Spinal cord (tissue), 10 donors: ENCODE measurements at places on chromosomes 4 and X.

- DNase-seq, result no peak
Observed at GRCh38 chr4:122246551-122246950, 94.4 kb downstream of the BLTP1 start.

- DNase-seq, result no peak
Observed at GRCh38 chr4:14877246-14878225, 124.7 kb upstream of the CPEB2 start.

GRCh38 chr4:117874216-117874615 lies 160.1 kb upstream of the NDST3 start:
- no peak for DNase-seq

GRCh38 chrX:30364229-30364628 lies 55.0 kb upstream of the NR0B1 start:
- no peak for DNase-seq

DNA sequence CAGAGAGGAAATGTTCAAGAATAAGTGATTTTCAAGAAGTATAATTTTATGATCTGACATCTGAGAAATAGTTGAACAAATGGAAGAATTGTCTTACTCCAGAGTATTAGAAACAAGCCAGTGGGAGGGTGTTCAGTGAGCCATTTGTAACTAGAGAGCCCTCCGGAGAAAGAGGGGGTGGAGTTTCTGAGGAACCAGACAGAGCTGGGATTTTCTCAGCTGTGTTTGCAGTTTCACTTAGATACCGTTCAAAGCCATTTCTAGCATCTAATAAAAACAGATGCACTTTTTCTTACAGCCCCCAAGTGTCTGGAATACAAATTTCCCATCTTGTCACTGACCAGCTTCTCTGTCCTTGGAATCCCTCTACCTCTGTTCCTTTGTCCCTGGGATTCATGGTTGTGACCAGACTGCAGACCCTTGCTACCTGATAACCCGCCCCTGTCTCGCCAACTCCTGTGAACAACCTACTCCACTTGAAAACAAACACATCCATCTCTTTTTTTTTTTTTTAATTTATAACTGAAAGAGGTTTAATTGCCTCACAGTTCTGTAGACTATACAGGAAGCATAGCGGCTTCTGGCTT lies 132.8 kb upstream of the KLF3 start:
- DNase-seq, result peak; percentile 4

GRCh38 chr4:140249351-140249750 lies 95.4 kb upstream of the MAML3 start:
- peak; percentile 54 for DNase-seq

- no peak for DNase-seq
Observed at GRCh38 chr4:121824950-121825349, 1.3 kb upstream of the CCNA2 start.

DNA sequence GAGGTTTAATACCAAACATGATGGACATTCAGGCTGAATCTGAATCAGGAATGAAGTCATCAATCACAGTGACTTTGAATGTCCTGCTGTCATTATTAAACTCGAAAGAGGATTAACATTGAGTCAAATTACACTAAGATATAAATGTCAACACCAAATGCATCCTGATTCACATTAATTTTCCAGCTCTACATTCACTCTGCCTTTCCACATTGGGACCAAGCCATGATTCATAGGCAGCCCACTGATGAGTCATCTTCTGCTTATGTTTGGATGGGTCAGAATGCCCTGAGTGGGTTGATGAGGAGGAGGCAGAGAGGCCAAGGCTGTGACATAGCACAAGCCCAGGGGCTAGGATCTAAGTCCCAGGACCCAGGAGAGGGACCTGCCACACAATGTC lies 247.6 kb upstream of the RPS6KA3 start:
- no peak for DNase-seq

GRCh38 chr4:67470871-67471270 lies 74.4 kb downstream of the CENPC start:
- no peak for DNase-seq

GRCh38 chr4:147707892-147708672 lies 23.8 kb upstream of the ARHGAP10 start:
- DNase-seq, result peak; percentile 7

- DNase-seq, result no peak
Observed at GRCh38 chr4:87100168-87100567, 120.2 kb downstream of the KLHL8 start.

DNA sequence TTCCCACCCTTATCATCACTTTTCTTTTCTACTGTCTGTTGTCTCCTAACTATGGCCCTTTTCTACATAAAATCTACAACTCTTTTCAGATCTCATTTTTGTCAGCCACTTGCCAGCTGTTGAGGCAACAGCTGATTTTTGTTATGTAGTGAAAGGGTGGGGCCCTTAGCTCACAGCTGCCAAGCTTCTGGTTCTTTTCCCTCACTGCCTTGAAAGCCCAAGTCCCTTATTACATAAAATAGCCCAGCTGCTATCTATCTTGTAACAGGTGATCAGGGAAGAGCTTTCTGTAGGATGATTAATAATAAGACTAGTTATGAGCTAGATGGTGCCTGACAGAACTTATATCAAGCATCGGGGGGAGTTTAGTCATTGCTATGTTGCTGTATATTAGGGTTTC lies 45.9 kb downstream of the ADGRL3 start:
- peak; percentile 30 for DNase-seq

- no peak for DNase-seq
Observed at GRCh38 chr4:185137233-185137925, 5.7 kb upstream of the SLC25A4 start.

GRCh38 chrX:40174001-40174853 lies 76.5 kb upstream of the BCOR start:
- DNase-seq, result peak; percentile 59

DNA sequence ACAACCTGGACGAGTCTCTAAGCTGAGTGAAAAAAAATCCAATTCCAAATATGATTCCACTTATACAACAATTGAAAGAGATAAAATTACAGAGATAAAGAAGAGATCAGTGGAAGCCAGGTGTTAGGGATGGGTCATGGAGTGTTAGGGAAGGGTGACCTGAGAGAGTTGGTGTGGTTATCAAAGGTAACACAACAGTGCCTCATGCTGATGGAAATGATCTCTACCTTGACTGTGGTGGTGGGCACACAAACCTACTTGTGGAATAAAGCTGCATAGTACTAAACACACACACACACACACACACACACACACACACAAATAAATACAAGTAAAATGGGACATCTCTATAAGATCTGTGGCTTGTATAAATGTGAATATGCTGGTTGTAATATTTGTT lies 26.0 kb downstream of the BEND2 start:
- DNase-seq, result no peak

DNA sequence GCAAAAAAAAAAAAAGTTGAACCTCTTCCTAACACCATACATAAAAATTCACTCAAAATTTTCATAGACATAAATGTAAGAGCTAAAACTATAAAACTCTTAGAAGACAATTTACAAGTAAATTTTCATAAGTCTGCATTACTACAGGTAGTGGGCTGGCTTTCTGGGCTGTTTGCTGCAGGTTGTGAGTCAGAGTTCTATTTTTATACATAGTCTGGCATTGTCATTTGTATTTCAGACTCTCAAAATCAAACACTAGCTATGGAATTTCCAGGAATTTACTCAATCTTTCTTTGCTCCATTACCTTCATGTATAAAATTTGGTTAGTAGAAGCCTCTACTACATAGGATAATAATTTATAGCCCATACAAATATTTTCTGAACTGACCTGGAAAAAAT lies 227.2 kb downstream of the COX18 start:
- no peak for DNase-seq

GRCh38 chrX:48864210-48864609 lies 28.8 kb upstream of the PCSK1N start:
- no peak for DNase-seq

DNA sequence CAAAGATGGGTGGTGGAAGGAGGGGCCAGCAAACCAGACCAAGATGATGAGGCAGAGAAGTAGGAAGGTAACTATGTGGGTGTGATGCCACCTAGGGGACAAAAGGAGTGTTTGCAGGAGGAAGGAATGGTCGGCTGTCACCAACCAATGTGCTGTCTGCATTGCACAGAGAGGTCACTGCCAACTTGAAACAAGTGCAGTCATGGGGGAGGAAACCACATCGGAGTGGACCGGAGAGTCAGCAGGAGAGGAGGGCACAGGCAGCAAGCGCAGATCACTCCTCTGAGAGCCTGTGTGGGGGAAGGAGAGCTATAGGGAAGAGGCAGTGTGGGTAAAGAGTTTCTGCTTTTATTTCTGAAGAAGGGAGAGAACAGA lies 38.5 kb upstream of the FGFBP2 start:
- DNase-seq, result peak; percentile 45

DNA sequence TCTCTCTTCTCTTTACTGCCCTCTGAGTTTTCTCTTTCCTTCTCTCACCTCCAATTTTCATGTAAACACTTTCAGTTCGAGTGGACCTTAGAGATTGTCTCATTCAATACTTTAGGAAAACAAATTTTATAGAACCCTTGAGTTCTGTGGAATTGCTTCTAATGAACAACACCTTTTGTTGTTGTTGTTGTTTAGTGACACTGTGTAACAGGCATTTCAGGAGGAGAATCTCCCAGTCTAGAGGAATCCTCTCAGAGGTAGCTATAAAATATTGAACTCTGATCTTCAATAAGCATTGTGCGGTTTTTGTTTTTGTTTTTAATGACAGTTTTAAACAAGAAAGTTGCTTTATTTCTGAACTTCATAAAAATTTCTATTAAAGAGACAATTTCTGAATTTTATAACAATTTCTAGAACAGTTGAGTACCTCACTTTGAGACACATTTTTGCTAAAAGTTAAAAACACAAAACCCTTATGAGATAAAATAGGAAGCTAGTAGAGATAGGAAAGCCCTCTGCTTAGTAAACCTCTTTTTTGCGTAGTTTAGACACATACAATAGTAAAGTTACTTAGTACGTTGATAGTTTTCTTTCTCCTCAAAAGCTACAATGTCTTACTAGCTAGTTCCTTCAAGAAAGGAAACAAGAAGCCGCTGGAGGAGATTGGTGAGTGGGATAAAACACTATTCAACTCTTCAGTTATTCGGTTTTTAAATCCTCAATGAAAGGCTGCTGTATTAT lies 38.8 kb downstream of the CLCN3 start:
- DNase-seq, result peak; percentile 41

- DNase-seq, result peak; percentile 55
Observed at GRCh38 chrX:106397788-106398538, 213.8 kb upstream of the RADX start.

DNA sequence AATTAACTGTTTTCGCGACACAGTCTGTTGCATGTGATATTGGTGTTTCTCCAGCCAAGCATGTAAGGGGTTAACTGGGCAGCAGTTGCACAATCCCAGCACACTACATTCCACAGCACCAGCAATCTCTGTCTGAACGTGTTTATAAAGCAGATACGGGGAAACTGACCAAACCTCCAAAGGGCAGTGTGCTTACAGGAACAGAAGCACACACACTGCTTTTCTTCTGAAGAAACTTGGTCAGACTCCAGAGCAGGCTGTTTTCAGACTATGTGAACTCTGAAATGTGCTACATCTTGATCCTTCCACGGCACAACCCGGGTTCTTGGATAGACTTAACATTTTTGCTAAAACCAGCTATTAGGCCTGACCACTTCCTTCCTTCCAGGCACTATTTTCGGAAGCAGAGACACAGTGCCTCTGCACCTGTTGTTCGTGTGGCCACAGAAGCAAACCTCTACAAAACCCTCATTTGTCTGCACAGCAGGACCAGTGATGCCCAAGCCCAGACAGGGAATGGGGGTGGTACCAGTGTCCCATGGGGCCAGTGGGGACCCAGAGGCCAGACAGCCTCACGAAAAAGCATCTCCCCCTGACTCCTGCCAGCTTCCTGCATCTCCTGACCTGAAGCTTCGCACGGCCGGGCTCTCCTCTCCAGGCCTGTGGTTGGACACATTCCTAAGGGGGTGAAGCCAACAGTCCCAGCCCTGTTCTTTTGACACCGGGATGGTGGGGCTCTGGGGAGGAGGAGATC lies 90.1 kb downstream of the IRF2 start:
- no peak for DNase-seq

DNA sequence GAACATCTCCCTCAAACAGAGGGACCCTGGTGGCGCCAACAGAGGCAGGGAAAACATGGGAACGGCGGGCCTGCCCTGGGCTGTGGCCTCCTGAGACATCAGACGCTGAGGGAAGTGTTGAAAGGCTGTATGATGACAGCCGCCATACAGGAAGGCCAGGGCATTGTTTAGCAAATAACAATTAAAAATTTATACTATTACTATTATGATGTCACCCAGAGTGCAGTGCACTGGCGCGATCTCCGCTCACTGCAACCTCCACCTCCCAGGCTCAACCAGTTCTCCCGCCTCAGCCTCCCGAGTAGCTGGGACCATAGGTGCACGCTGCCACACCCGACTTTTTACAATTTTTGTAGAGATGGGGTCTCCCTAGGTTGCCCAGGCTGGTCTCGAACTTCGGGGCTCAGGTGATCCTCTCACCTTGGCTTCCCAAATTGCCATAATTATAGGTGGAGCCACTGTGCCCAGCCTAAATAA lies 54.6 kb downstream of the CPZ start:
- no peak for DNase-seq

GRCh38 chr4:15913631-15913970 lies 24.9 kb downstream of the FGFBP1 start:
- DNase-seq, result no peak

DNA sequence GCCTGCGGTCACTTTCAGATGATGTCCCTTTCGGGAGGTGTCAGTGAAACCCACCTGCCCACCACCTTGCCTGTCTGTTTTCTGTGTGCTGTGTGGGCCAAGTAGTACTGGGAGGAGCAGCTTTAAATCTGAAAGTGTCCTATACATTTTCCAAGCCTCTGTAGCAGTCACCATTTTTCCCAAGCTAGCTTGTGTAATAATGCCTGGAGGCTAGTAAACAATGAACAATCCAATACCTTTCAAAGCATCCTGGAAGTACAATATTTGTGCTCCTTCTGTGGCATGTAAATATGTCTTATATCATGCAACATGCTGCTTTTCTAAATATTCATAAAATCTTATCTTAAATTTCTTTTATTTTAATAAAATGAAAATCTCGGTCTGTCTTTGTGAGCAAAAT lies 111.6 kb upstream of the C1GALT1C1 start:
- DNase-seq, result no peak

GRCh38 chr4:5933996-5934831 lies 41.3 kb upstream of the CRMP1 start:
- DNase-seq, result no peak

DNA sequence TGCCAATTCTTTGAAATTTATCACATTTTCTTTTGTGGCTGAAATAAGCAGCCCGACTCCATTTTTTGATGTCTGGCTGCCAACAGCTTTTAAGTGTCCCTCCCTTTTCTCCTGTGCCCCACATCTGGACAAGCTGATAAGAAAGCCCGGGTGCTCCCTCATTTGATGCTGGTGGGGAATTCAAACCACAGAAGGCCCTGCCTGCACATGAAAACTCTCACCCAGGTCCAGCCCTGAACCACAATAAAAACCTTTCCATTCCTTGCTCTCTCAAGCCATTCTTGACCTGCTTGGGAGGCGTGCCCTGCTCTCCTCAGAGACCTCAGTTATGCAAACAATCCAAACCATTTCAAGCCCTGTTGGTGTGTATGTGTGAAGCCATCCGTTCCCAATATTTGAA lies 93.9 kb downstream of the FAM53A start:
- no peak for DNase-seq
